NCI-H1694 (cell line): ENCODE measurements at places on chromosomes 4 and X.

DNA sequence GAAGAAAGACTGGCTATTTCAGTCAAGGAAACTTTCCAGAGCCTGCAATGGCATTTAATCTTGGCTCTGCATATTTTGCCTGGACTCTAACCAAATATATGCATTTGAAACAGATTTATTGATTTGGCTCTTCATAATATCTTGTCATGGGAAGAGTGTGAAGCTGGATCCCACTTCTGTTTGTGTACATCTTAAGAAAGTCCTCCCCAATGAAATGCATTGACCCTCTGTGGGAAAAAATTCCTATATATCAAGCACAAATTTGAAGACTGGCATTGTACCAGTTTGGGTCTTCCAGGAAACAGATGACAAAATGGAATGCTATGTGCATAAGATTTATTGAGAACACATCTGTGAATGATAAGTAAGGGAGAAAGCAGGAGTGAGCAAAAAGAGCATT, 897.3 kb upstream of the TENM3 start:
- DNase-seq = no peak

DNA sequence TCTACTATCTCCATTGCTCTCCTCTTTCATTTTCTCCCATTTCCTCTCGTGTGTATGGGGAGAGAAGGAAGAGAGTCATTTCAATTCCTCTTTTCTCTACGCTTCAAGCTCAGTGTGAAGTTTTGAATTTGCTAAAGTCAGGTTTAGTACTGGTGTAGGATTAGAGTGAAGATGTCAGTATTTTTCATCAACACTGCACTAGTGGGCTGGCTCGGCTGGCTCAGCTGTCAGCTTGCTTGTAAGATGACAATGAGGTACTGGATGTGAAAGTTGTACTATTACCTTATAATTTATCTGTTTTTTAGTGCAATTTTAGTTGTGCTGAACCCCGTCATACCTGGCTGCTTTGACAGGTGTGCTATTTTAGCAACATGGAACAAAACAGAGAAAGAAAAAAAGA, 2.1 kb upstream of the SH2D1A start:
- no peak for DNase-seq

- DNase-seq = no peak
Measured at GRCh38 chr4:173537613-173538147, 7.7 kb upstream of the HAND2 start.

GRCh38 chr4:147736458-147736857, 4.6 kb downstream of the ARHGAP10 start:
- DNase-seq = no peak

- DNase-seq = no peak
Measured at GRCh38 chr4:25343671-25344070, 31.1 kb downstream of the ZCCHC4 start.

DNA sequence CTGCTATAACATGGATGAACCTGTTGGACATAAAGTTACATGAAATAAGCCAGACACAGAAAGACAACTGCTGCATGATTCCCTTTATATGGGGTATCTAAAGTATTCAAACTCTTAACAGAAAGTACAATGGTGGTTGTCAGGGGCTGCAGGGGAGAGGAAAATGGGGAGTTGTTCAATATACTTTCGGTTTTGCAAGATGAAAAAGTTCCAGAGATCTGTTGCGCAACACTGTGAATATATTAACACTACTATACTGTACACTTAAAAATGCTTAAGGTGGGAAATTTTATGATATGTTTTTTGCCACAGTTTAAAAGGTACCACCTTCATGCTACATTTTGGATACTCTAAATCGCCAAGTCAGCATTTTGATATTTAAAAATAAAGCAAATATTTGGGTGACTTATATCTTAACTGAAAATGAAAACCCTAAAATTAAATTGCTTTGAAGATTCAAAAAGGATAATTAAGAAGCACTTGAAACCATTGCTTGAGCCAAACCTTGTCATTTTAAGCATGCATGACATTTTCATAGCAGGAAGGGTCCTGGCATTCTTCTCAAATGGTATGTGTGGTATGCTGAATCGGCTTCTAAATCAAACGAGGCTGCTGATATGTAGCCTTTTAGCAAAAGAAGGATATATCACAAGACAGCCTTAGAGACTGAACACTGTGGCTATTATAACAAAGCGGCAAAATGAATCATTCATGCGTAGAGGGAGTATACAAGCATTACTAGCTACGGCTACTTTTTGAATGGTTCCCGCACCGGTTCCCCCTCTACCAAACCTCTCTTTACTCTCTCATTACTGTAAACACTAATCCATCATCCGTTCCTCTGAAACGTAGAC, 607.1 kb upstream of the DIPK2B start:
- no peak for DNase-seq
